ENCODE measurements at places on chromosomes 7 and 10. TPM values are rescaled to one million over a fixed set of nuclear protein-coding genes. Genes with fewer than 3 reads are reported as not detected.

- no peak for DNase-seq
- H3K4me1 ChIP-seq: peaks cover 17% of the 10 kb centered on the region
- no peaks in the 10 kb centered on the region for H3K36me3 ChIP-seq
- no peaks in the 10 kb centered on the region for H3K27me3 ChIP-seq
Measured at GRCh38 chr10:34116681-34117271, 698.3 kb downstream of the PARD3 start.

GRCh38 chr7:103795787-103796186 is 193.7 kb downstream of the RELN start:
- H3K4me1 ChIP-seq: no peaks in the 10 kb centered on the region
- H3K4me3 ChIP-seq: no peak overlapping the region
- no peak overlapping the region for H3K27ac ChIP-seq
- no peaks in the 10 kb centered on the region for H3K27me3 ChIP-seq
- no peak for DNase-seq
- H3K36me3 ChIP-seq: no peaks in the 10 kb centered on the region

DNA sequence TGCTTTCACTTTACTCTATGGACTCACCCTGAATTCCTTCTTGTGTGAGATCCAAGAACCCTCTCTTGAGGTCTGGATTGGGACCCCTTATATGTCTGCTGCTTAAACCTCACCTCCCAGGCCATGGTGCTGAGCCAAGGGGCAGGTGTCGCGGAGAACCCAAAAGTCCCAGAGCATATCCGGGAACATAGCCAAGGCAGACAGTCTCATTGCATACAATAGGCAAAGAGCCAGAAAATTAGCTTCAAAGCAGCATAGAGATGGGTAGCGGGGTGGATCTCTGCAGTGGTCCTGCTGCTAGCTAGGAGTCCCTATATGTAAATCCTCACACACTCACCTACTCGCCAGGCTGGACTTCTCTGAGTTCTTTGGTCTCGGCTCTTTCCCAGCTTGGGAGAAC is 5.5 kb downstream of the CCL24 start:
- no peaks in the 10 kb centered on the region for H3K27me3 ChIP-seq
- no peak overlapping the region for H3K27ac ChIP-seq
- H3K36me3 ChIP-seq: no peaks in the 10 kb centered on the region

- peaks cover 41% of the 10 kb centered on the region for H3K4me1 ChIP-seq
- no peaks in the 10 kb centered on the region for H3K27me3 ChIP-seq
- peak; percentile 62 for DNase-seq
- no peaks in the 10 kb centered on the region for H3K36me3 ChIP-seq
Measured at GRCh38 chr7:74466196-74466813, 12.6 kb downstream of the GTF2IRD1 start.

COPG2 gene
- total RNA-seq: 16.9 TPM

GRCh38 chr7:25633426-25634036 is 405.2 kb upstream of the NPVF start:
- no peak overlapping the region for H3K4me3 ChIP-seq
- H3K4me1 ChIP-seq: peaks cover 26% of the 10 kb centered on the region
- DNase-seq: no peak
- no peaks in the 10 kb centered on the region for H3K27me3 ChIP-seq

DNA sequence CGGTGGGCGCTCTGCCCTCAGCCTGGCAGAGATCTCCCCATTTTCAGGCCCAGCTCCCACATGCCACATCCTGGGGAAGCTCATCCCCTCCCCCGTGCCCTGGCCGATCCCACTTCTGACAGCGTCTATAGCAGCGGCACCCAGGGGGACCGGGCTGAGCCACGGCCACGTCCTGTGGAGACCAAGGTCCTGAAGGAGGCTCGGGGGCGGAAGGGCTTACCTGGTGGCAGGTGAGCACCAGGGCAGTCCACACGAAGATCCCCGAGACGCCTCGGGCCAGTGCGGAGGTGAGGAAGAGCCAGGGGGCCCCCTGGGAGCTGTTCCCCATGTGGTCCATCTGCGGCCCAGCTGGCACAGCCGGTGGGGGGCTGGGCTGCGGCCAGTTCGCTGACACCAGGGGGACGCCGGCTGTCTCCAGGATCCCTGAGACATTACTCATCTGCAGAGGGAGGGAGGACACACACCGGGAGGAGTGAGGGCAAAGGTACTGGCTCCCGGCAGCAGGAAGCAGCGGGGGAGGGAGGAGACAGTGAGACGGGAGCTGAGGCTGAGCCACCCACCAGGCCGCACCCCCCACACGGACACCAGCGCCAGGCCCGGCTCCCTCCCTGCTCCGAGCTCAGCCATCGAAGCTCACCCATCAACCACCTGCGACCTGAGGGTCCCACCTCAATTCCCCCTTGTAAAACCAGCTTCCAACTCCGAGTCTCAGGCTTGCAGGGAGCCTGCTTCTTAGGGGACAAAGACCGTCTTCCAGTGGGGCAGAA is 776 bp downstream of the TMEM184A start:
- H3K36me3 ChIP-seq: no peaks in the 10 kb centered on the region
- H3K27ac ChIP-seq: no peak overlapping the region
- H3K4me3 ChIP-seq: no peak overlapping the region
- no peak for DNase-seq

- no peak overlapping the region for H3K27ac ChIP-seq
- no peaks in the 10 kb centered on the region for H3K36me3 ChIP-seq
- H3K4me3 ChIP-seq: no peak overlapping the region
- peaks cover 11% of the 10 kb centered on the region for H3K4me1 ChIP-seq
- H3K27me3 ChIP-seq: peaks cover 4% of the 10 kb centered on the region
- no peak for DNase-seq
Measured at GRCh38 chr7:45983720-45984255, 62.7 kb upstream of the IGFBP3 start.

GRCh38 chr10:127979045-127979444 is 72.1 kb downstream of the PTPRE start:
- no peak overlapping the region for H3K4me3 ChIP-seq
- H3K27ac ChIP-seq: peak overlapping the region; percentile 80
- no peaks in the 10 kb centered on the region for H3K27me3 ChIP-seq
- H3K4me1 ChIP-seq: peaks cover 68% of the 10 kb centered on the region

- H3K4me3 ChIP-seq: no peak overlapping the region
- H3K27ac ChIP-seq: no peak overlapping the region
- H3K36me3 ChIP-seq: no peaks in the 10 kb centered on the region
- no peaks in the 10 kb centered on the region for H3K4me1 ChIP-seq
Measured at GRCh38 chr7:116195451-116195850, 14.9 kb upstream of the TES start.

DNA sequence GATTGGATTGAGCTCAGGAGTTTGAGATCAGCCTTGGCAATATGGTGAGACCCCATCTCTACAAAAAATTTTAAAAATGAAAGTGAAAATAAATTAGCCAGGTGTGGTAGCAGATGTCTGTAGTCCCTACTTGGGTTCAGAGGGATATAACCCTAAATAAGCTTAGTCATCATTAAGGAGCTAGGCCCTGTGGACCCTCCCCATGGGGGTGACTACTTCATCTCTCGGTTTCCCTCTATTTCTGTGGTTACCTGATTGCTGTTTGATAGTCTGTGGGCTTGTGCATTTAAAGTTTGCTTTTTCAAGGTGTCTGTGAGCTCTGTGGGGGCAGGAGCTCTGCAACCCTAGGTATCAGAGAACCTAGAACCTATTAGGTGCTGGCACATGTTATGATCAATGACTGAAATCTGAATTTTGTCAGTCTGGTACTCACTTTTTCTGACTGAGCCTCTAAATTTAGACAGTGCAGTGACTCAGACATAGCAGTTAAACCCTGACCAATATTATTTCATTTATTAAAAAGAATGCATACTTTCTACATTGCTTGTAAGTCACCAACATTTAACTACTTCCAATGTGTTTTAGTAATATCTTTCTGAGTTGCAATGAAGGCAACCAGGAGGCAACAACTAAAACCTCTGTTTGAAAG is 8.1 kb upstream of the CUZD1 start:
- DNase-seq: no peak
- H3K27me3 ChIP-seq: no peaks in the 10 kb centered on the region
- H3K4me3 ChIP-seq: no peak overlapping the region
- no peaks in the 10 kb centered on the region for H3K4me1 ChIP-seq
- H3K27ac ChIP-seq: no peak overlapping the region
- H3K36me3 ChIP-seq: peaks cover 5% of the 10 kb centered on the region

GRCh38 chr7:155360495-155361345 is 63.0 kb downstream of the INSIG1 start:
- H3K27ac ChIP-seq: no peak overlapping the region
- no peak overlapping the region for H3K4me3 ChIP-seq
- no peaks in the 10 kb centered on the region for H3K36me3 ChIP-seq
- no peaks in the 10 kb centered on the region for H3K4me1 ChIP-seq
- peaks cover 100% of the 10 kb centered on the region for H3K27me3 ChIP-seq

DNA sequence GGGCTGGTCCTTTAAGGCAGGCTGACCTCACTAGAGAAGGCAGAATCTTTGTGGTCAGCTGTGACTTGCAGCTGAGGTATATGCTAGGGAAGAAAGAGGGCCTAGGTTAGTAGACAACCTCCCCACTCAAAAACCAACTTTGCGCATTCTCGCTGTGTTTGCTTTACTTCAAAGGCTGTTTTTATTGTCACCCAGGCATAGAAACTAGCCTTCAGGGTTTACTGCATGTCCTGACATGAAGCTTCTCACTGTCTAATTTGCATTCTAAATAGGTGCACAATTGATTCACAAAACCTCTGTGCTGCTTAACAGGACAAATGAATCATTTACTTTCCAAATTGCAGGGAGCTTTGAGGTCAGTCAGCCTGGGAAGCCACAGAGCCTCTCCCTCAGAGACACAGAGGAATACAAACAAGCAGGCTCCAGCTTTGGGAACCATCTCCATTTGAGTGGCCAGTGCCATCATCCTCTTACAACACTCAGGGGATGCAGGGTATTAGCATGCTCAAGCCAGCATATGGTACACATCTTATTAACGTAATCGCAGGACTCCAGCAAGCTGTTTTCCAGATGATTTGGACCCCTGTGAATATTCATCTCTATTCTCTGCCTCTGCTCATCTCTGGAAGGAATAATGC is 596.4 kb upstream of the GHITM start:
- H3K4me1 ChIP-seq: peaks cover 33% of the 10 kb centered on the region
- no peak for DNase-seq
- H3K4me3 ChIP-seq: no peak overlapping the region
- H3K27me3 ChIP-seq: no peaks in the 10 kb centered on the region
- H3K36me3 ChIP-seq: no peaks in the 10 kb centered on the region

GRCh38 chr10:29771376-29771775 is 136.6 kb upstream of the SVIL start:
- no peaks in the 10 kb centered on the region for H3K4me1 ChIP-seq
- H3K27me3 ChIP-seq: no peaks in the 10 kb centered on the region
- no peak overlapping the region for H3K4me3 ChIP-seq
- no peak for DNase-seq

HECTD2 gene
- 6.0 TPM for total RNA-seq

C7orf57 gene
- total RNA-seq: not detected

DNA sequence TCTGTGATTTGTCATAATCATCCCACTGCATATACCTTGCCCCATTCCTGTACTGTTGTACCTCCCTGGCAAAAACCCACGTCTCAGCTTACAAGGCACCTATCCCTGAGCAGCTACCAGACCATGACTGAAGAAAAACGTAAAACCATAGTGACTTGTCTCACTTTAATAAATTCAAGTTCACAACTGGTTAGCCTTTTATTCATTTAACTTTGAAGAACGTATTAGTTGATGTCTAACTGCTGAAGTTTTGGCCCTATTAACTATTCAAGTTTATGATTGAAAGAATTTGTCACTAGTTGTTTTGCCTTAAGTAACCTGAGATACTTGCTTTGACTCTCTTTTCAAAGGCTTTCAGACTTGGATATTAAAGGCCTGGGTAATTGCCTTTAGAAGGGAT is 59.7 kb downstream of the GALNT11 start:
- no peak overlapping the region for H3K4me3 ChIP-seq
- H3K36me3 ChIP-seq: peaks cover 8% of the 10 kb centered on the region
- no peaks in the 10 kb centered on the region for H3K4me1 ChIP-seq

- H3K36me3 ChIP-seq: peaks cover 17% of the 10 kb centered on the region
- peak overlapping the region; percentile 19 for H3K4me3 ChIP-seq
- H3K4me1 ChIP-seq: peaks cover 22% of the 10 kb centered on the region
- no peak for DNase-seq
- H3K27me3 ChIP-seq: peaks cover 37% of the 10 kb centered on the region
Measured at GRCh38 chr7:94400022-94400421, 5.3 kb downstream of the COL1A2 start.

DNA sequence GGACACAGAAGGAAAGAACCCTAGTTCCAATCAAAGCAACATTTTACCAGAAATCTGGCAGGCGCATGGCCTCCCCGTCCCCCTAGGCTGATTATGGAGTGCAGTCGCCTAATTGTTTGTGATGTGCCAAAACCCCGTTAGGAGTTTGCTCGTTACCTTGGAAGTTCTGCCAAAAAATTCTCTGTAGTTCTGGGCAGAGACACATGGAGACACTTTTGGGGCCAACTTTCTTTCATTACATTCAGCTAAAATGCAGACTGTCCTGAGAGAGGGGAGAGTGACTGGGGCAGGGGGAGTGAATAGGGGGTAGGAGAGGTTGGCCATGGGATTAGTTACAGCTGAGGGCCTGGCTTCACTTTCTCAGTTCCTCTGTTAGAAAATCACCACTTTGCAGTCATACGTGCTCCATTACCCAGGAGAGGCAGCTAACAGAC is 158.0 kb upstream of the NPVF start:
- no peak overlapping the region for H3K4me3 ChIP-seq
- peaks cover 17% of the 10 kb centered on the region for H3K27me3 ChIP-seq
- DNase-seq: no peak

METTL27 gene
- 0.44 TPM for total RNA-seq

- no peak overlapping the region for H3K4me3 ChIP-seq
- no peak overlapping the region for H3K27ac ChIP-seq
- no peak for DNase-seq
- H3K4me1 ChIP-seq: no peaks in the 10 kb centered on the region
- H3K36me3 ChIP-seq: no peaks in the 10 kb centered on the region
- peaks cover 41% of the 10 kb centered on the region for H3K27me3 ChIP-seq
Measured at GRCh38 chr10:122786269-122786668, 59.4 kb downstream of the CUZD1 start.

DNA sequence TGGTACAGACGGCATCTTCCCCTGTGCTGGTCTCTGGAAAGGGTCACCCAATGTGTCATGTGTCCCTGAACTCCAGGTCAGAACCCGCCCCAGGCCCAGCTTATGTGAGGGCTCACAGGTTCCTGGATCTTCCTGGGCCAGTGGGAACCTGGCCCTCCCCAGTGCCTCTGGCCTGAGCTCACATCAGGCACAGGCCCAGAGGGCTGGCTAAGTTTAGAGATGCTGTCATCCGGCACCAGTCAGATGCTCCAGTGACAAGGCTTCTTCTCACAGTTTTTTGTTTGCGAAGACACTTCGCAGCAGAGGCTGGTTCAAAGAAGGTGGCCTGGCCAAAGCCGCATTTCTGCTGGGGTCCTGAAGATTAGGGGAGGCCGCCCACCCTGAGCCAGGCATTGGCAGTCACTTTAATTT is 11.8 kb downstream of the CAMK2B start:
- H3K4me1 ChIP-seq: peaks cover 64% of the 10 kb centered on the region
- no peaks in the 10 kb centered on the region for H3K36me3 ChIP-seq

GPR15LG gene
- total RNA-seq: not detected

DNA sequence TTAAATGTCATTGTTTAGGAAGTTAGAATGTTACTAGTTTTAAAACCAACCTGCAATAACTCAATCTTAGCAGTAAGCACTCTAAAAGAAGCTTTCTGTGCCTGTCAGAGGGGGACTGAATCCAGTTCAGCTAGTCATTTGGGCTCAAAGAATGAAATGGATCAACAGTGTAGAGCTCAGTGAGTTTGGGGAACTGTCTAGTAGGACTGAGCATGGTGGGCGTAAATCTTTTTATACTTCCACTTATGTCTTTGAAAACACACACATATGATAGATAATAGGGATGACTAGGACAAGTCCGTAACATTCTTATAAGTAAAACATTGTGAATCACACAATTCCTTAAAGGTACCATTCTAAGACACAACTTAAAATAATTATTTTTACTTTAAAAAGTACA is 11.5 kb downstream of the GSAP start:
- no peaks in the 10 kb centered on the region for H3K4me1 ChIP-seq
- DNase-seq: no peak
- no peaks in the 10 kb centered on the region for H3K36me3 ChIP-seq
- H3K4me3 ChIP-seq: no peak overlapping the region
